Calu3 (cell line): ENCODE measurements at places on chromosomes 7 and 10. TPM values are rescaled to one million over a fixed set of nuclear protein-coding genes. Genes with fewer than 3 reads are reported as not detected.

ASAH2 gene
- 3.3 and 3.9 TPM in 2 replicates for total RNA-seq

- DNase-seq: no peak
Measured at GRCh38 chr7:86479144-86479543, 164.6 kb upstream of the GRM3 start.

WEE2 gene
- not detected in 2 replicates for total RNA-seq

DNA sequence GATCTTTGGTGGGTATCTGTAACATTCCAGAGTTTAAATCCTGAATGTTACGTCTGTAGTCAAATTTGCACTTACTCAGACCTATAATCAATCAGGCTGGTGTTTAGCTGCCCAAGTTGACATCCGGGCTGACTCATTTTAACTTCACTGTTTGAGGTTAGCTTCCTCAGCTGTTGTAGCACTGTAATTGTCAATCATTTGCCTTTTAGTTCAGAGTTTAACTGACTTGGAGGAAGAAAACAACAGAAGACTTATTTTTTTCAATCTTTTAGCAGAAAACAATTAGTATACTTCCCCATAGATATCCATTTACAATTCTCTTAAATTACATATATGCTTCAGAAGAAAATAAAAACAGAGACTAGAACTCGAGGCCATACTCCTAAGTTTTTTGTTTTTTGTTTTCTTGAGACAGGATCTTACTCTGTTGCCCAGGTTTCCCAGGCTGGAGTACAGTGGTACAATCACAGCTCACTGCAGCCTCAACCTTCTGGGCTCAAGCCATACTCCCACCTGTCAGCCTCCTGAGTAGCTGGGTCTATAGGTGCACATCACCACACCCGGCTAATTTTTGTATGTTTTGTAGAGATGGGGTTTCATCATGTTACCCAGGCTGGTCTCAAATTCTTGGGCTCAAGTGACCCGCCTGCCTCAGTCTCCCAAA, 38.5 kb upstream of the LRRC17 start:
- DNase-seq: peak; percentile 50

CRTAC1 gene
- not detected in 2 replicates for total RNA-seq

- no peak for DNase-seq
Measured at GRCh38 chr7:98855610-98856422, 14.0 kb downstream of the TMEM130 start.

SLC26A5 gene
- not detected in 2 replicates for total RNA-seq

GRCh38 chr7:137717811-137718271, 128.9 kb downstream of the DGKI start:
- no peak for DNase-seq

DNA sequence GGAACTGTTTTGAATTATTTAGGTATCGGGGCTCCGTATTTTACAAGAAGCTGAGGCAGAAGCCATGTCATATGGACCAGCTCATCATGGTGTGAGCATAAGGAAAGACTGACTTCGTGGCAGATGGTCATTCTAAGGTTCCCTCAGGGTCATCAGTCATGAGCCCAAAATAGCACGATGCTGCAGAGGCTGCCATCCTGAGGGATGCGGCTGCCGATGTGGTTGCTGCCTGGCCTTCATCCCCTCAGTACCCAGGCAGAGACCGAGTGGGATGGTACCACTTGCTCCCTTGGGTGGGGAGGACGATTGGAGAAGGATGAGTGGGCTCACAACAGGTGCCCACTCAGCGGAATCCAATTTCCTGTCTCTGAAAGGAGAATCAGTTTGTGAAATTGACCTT, 490.3 kb downstream of the SDK1 start:
- no peak for DNase-seq

FRA10AC1 gene
- 6.5 and 7.6 TPM in 2 replicates for total RNA-seq

ACBD7 gene
- total RNA-seq: 8.2 and 10.0 TPM in 2 replicates

DNA sequence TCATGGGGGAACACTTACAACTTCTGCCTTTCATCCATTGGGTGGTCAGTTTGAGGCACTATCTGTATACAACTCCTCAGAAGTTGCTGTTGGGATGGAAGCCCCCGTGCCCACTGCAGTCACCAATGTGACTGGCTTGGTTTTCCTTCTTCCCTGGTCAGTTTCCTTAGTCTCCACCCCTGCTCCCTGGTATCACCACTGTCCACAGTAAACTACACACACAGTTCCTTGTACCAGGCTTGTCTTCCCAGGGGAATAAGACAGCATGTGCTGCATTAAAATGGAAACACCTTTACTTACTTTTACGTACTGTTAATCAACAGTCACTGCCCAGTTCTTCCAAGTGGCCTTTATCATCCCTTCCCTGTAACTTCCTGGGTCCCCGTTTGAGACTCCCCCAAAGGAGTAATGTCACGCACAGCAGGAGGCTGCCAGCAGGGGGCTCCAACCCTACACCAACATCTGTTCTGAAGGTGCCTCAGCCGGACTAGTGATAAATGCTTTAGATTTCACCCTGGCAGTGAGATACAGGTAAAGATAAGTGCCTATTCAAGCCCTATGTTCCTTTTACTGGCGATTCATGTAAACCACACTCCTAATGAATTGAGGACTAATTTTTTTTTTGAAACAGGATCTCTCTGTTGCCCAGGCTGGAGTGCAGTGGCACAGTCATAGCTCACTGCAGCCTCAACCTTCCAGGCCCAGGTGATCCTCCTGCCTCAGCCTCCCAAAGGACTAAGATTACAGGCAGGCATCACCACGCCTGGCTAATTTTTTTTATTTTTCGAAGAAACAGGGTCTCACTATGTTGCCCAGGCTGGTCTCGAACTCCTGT, 45.3 kb upstream of the PIK3AP1 start:
- peak; percentile 75 for DNase-seq

- no peak for DNase-seq
Measured at GRCh38 chr10:127194111-127194510, 2.3 kb downstream of the INSYN2A start.

GRCh38 chr10:79442171-79443040, 3.0 kb downstream of the ZCCHC24 start:
- DNase-seq: no peak

- DNase-seq: no peak
Measured at GRCh38 chr7:123273185-123273584, 73.4 kb upstream of the SLC13A1 start.

ZNRF2 gene
- 25.8 and 28.3 TPM in 2 replicates for total RNA-seq

DNA sequence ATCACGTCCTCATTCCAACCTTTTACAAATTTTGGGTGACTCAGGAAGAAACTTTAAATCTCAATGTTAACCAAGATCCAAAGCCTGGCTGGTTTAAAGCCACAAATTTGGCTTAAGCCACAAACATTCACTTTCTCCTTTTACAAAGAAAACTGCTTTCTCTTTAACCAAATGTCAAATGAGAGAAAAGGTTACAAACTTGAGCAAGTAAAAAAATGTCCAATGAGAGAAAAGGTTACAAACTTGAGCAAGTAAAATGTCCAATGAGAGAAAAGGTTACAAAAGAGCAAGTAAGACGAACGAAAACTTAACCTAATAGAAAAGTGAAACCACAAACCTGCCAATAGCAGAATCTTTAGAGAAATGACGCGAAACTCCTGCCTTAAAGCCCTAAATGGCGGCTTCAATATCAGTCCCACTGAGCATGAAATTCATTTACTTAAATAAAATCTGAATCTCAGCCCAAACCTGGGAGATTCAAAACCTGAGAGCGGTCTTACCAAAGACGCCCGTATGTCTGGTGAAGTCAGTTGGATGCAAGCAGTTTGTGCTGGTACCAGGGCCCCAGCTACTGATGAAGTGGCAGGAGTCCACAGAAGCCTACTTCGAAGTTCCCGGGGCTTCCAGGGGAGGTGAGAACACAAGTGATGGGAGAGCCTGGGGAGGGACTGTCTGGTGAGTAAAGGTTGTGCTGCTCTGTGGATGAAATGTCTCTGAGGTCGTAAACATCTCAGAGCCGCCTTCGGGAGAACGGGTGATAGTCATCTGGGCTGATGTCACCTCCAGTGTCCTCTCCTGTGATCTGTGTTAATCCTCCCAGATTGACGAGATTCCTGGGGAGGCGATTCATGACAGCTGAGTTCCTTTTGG, 74.6 kb downstream of the PAXIP1 start:
- DNase-seq: peak; percentile 29

DENND2A gene
- not detected in 2 replicates for total RNA-seq

GRCh38 chr10:114688786-114689185, 30.7 kb upstream of the ABLIM1 start:
- DNase-seq: no peak

FZD1 gene
- 3.2 and 3.7 TPM in 2 replicates for total RNA-seq

DNA sequence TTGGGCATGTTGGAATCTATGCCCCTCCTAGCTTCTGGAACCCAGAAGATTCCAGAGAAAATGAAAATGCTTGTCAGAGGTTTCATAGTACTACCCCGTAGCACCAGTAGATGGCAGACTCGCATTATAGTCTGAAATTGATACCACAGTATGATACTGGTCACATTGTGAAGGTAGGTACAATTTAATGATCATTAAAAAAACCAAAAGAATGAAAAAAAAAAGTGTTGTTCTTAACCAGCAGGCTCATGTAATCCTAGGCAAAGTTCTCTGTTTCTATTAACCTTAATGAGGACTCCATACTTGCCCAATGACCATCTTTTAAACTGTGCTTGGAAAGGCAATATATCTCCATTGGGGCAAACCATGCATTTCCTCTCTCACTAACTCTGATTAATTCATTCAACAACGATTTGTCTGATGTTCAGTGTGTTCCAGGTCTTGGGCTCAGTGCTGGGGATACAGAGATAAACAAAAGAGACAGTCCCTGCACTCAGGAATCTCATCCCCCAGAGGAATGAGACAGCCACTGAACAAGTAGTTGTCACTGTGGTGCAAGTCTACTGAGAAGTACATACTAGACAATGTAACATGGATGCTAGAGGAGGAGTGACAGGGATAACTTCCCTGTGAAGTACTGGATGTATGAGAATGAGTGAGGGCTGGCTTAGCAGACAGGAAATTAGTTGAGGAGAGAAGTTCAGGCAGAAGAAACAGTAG, 223.5 kb upstream of the PHYHIPL start:
- peak; percentile 65 for DNase-seq

LRGUK gene
- 0.52 and 0.56 TPM in 2 replicates for total RNA-seq

RBP4 gene
- total RNA-seq: 1.5 and 2.6 TPM in 2 replicates

DNA sequence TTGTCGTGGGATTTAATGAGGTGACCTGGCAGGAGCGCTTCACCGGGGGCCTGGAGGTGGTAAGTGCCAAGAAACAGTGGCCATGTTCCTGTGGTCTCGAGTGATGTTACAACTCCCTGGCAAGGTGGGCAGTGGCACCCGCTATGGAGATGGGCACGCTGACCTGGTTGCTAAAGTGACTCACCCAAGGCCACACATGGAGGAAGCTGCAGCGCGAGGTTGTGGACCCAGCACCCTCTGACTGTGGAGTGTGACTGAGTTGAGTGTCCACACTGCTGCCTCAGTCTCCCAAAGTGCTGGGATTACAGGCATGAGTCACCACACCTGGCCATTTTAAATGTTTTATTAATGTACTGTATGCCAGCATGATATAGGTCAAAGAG, 73.2 kb downstream of the RGS10 start:
- DNase-seq: no peak

WNT8B gene
- total RNA-seq: 0.17 TPM in 1 of 2 replicates, not detected in the other

NAPEPLD gene
- 25.9 and 28.6 TPM in 2 replicates for total RNA-seq

- no peak for DNase-seq
Measured at GRCh38 chr7:107913851-107914250, 22.9 kb downstream of the DLD start.

DNA sequence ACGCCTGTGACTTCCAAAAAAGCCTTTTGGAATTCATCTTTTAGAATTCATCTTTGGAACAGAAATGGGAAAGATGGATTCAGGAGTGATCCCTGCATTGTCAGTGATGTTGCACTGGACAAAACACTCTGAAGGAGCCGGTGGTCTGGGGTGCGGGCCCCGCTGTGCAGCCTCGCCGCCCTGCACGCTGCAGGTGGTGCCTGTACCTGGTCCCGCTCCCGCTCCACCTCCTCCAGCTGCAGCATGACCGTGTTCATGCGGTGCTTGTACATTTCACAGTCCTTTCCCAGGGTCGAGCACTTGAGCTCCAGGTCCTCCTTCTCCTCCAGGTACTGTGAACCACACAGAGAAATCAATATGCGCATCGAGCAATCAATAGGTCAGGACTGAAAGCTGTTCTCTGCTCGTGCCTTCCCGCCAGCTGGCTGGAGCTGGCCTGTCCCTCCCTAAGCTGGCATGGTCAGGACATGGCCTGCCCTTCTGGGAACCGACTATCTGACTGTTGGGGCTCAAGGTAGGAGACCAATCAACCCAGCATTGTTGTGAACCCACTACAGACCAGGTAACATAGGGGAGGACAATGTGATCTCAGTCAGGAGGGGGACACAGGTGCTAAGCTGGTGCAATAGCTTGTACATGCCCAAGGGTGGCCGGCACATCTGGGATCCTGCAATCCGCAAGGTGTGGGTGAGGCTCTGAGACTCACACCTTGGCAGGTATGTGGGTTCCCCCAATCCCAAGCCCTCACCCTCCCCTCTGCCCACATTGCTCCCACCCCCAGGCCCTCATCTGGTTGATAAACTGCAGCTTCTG, 93.8 kb upstream of the GNA12 start:
- no peak for DNase-seq

DNA sequence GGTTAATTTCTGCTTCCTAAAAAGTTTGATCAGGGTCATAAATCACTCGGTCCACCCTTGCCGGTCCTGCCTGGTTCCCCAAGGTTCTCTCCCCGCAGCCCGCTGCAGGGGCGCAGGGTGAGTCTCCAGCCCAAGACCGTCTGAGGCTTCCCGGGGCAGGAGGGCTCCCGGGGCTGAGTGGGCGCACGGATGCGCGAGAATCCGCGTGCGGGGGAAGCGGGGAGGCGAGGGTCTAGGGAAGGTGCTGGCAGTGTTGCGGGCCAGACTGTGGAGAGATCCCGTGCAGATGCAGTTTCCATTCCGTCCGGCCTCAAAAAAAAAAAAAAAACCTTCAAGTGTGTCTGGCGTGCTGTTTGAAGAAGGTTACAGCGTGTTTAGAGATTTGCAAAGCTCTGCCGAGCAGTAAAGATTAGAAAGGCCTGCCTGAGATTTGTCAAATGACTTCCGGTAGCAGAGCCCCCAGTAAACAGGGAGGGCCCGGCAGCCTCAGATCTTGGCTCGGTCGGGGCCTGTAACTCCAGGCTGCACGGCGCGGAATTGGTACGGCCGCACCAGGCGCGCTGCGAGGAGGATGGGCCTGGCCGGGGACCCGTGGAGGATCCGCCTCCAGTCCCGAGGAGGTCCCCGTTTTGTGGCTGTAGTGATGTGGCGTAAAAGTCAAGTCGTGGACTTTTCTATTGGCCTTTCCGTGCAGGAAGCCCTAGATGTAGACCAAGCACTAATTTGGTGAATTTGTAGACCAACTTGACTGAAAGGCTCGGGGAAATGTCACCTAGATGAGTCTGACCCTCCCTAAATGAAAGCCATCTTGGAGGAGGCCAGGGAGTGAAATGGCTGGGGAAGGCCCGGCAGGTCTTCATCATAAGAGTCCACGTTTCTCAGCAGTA, 293.2 kb upstream of the NFE2L3 start:
- DNase-seq: no peak

GRCh38 chr7:91557789-91558404, 293.7 kb downstream of the FZD1 start:
- DNase-seq: no peak

HSPA12A gene
- total RNA-seq: 2.4 and 3.2 TPM in 2 replicates
